ENCODE measurements at places on chromosomes 7 and 10. TPM values are rescaled to one million over a fixed set of nuclear protein-coding genes. Genes with fewer than 3 reads are reported as not detected.
A peak's percentile ranks its signal among the peaks of the same experiment; 100 is the strongest.

DNA sequence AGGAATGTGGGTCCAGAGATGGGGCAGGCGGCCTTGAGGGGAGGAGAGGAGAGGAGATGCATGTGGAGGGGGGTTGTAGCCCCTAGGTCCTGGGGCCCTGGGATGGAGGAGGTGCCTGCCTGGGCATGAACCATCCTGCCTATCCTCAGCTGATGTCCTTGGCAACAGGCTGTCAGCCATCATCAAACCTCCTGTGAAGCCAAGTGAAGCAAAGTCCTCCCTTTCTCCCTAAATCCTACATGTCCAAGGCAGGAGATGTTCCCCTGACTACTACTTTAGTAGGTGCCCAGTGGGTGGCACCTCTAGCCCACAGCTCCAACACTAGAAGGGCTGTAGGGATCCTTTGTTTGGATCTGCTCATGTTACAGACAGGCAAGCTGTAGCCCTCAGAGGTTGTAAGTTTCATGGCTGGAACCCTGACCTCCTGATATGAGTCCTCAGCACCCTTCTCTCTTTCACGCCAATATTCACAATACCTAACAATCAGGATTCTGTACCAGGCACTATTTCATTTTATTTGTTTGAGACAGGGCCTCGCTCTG, 66.6 kb upstream of the SYPL1 start:
- DNase-seq, result no peak

DNA sequence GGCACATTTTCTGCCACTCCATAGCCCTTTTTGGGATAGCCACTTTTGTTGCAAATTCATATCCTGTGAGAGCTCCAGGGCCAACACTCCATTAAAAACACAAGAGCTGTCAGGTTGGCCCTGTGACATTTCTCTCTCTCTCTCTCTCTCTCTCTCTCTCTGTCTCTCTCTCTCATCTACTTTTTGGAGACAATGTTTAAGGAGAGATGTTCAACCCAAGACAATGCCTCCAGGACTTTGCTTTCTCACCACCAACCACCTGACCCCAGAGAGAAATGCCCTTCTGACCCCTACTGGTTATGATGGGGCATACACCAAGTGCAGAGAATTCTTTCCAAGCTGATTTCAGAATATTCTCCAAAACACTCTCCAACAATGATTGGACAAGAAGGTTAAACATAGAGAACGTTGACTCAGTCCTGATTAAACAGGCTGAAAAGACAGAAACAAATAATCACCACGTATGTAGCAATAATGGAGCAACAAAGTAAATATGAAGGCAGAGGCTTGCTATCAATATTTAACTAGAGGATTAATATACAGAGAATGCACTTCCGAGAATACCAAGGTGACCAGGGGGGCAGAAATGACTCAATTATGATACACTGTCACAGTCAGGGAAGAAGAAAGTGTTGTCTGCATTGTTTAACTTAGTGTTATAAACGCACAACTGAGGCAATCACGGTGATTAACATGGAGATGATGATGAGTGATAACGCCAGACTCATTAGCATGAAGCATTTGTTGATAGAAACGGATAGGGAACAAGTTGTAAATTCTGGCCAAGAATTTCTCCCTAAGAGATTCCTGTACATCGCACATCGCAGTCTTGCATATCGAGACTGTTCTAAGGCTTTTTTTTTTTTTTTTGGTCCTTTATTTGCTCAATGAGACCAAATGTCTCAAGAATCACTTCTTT, 178.5 kb downstream of the NRP1 start:
- DNase-seq, result peak; percentile 78

The TMEM178B gene
- 5.5 TPM for total RNA-seq

GRCh38 chr7:16916738-16917137, 35.0 kb upstream of the AGR3 start:
- no peak for DNase-seq

DNA sequence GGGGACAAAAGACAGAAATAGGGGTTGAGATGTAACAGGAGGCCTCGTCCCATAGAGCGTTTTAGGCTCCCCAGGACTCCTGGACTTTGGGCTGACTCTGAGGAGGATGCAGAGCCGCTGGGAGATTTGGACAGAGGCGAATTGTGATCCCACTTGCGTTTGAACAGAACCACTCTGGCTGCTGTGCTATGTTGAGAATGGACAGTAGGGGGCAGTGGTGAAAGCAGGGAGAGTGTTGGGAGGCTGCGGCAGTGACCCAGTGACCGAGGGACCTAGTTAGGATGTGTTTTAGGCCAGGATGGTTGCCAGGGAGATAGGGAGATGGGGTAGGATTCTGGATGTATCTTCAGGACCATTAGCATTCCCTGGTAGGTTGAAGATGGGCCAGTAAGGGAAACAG, 271.6 kb downstream of the CCDC3 start:
- DNase-seq, result no peak

The ZMIZ2 gene
- 53.0 TPM for total RNA-seq

GRCh38 chr10:1050145-1050544, 1.2 kb upstream of the IDI1 start:
- no peak for DNase-seq

The C10orf67 gene
- total RNA-seq, result 0.07 TPM

DNA sequence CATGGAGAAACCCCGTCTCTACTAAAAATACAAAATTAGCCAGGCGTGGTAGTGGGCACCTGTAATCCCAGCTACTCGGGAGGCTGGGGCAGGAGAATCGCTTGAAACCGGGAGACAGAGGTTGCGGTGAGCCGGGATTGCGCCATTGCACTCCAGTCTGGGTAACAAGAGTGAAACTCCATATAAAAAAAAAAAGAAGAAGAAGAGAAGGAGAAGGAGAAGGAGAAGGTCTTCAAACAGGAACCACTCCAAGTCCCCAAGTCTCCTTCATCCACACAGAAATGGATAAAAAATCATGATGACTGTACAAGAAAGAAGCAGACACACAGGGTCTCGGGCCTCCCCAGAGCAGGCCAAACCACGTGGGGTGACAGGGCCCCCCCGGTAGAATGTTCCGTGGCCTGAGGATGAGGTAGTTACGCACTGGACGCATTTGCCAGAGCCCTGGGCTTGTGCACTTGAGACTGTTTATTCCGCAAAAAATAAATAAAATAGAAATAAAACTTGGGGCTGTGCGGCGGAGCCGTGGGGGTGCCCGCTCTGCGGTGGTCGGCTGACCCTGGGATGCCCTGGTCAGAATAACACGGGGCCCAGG, 15.8 kb downstream of the VENTX start:
- no peak for DNase-seq

DNA sequence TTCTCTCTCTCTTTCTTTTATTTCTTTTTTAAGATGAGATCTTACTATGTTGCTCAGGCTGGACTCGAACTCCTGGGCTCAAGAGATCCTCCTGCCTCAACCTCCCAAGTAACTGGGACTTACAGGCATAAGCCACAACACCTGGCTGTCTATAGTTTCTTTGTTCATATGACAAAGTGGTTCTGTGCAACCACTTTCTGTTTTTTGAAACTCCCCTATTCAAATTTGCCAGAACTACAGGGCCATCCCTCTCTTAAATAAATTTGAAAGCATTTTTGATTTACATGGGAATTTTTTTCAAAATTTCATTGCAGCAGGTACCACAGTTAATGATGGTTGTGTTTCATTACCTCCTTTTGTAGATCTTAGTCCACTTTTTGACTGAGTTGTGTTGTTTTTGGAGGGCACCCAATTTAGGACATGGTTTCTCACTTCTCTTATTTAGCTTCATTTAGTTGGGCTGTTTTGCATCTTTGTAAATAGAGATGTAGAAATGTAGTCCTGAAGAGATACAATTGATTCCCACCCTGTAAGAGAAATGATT, 119.2 kb downstream of the LRRC4 start:
- no peak for DNase-seq

DNA sequence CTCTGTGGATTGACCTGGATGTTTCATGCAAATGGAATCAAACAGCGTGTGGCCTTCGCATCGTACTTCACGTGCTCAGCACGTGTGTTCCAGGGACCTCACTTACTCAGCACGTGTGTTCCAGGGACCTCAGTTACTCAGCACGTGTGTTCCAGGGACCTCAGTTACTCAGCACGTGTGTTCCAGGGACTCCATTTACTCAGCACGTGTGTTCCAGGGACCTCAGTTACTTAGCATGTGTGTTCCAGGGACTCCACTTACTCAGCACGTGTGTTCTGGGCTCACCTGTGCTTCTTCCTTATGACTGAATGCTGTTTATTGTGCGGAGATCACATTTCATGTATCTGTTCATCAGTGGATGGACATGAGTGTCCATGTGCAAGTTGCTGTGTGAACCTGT, 22.0 kb downstream of the INPP5A start:
- DNase-seq, result no peak

GRCh38 chr10:86402283-86402941, 35.8 kb upstream of the GRID1 start:
- no peak for DNase-seq

GRCh38 chr7:37923996-37924395, 3.6 kb downstream of the EPDR1 start:
- DNase-seq, result no peak

GRCh38 chr7:1246871-1247526, 14.3 kb downstream of the UNCX start:
- no peak for DNase-seq

The CALCR gene
- not detected for total RNA-seq

The MYH16 gene
- 0.89 TPM for total RNA-seq

The ASB4 gene
- total RNA-seq, result not detected

DNA sequence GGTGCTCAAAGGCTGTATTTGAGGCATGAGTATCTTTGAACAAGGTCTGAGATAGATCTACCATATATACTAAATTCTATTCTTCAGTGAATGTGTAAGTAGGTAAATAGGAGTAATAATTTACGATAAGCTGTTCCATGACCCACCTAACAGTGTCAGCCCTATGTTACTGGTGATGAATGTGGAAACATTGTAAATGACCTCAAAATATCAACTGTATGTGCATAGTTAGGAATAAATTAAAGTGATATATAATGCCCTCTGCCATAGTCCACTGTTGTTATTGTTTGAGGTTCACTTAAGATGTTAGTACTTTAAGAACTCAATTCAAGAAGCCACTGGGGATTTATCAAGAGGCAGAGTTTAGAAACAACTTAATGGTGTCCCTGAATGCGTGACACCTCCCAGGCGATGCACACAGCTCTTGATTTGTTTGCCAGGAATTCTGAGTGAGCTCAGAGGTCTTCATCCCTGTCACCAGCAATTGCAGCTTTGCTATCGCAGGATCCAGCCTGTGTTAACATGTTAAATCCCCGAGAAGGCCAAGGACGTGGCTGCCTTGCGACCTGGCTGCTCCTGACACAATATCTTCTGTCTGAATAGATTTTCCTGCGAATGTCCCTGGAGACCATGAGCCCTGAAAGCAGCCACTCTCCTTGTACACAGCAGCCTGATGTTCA, 104.9 kb downstream of the KLF6 start:
- DNase-seq, result no peak

The WDR86 gene
- total RNA-seq, result 19.6 TPM

The GDF2 gene
- total RNA-seq, result not detected

The ANKRD61 gene
- not detected for total RNA-seq

DNA sequence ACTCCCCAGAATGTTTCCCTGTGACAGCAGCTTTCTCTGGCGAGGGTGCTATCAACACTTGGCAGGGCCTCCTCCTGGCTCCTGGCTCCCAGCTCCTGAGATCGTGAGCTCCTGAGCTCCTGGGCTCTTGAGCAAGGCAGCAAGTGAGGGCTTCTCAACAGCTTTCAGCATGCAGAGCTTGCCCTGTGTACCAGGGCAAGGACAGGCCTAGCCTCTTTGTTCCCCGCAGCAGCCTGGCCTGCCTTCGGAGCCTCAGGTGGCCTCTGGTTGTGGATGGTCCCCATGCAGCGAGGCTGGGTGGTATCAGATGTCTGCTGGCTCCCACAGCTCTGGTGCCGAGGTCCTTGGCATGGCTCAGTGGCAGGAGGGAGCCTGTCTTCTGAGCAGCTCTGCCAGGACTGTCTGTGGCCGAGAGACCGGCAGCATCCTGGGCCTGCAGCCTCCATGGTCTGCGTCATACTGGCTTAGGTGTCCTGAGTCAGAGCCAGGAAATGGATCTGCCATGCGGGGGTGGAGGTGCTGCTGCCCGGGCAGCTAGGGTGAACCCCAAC, 44.2 kb downstream of the ZMIZ1 start:
- DNase-seq, result peak; percentile 69

The AZGP1 gene
- total RNA-seq, result 0.75 TPM

The AKAP9 gene
- 36.2 TPM for total RNA-seq

- no peak for DNase-seq
Observed at GRCh38 chr10:62907470-62908212, 91.5 kb upstream of the EGR2 start.

DNA sequence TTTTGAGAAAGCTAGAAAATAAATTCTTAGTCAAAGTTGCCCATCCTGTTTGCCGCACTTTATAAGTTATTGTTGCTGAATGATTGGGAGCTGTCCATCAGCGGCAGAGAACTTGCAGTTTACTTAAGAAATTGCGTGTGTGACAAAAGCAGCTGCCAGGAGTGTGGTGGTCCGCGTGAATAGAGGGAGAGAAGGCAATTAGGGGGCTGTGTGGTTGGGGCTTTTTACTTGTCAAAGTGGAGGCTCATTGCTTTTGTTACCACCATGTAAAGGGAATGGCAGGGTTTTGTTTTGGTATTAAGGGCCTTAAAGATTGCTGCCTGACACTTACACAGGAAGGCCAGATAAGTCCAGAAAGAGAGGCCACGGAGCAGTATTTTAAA, 177.8 kb downstream of the TCF7L2 start:
- DNase-seq, result no peak

- no peak for DNase-seq
Observed at GRCh38 chr10:101563007-101563406, 25.1 kb downstream of the POLL start.

DNA sequence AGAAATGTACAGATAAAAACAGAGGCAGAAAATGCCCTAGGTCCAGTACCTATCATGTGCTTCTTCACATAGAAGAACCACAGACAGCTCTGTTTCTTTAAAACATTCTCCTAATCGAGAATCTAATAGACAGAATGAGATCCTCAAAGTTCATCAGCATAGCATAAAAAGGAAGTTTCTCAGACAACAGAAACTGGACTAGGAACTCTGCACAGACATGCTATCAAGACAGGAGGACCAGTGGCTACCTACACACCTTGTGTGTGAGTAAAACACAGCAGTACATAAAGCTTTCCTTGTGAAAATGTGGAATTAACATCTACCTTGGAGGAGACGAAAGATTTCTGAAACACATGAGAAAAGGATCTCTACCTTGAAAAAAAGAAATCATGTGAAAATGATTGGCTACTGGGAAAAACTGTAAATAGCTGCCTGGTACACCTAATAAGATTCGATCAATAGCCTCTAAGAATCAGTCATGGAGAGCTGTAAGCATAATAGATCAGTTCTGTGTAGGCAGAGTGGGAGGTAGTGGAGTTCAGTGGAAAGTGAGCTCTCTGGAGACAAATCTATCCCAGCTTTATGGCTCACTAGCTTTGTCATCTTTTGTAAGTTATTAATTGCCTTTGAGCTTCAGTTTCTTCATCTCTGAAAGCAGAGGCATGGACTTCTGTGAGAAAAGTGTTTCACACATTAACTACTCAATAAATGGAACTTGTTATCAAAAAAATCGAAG, 26.7 kb downstream of the ELAPOR2 start:
- DNase-seq, result no peak

The TLX1 gene
- not detected for total RNA-seq

GRCh38 chr10:3248526-3249306, 76.1 kb upstream of the PITRM1 start:
- peak; percentile 86 for DNase-seq

- no peak for DNase-seq
Observed at GRCh38 chr7:156104501-156105336, 292.5 kb upstream of the SHH start.

All from kidney epithelial cell (primary cell).